ENCODE measurements at places on chromosomes 11 and 22.

- DNase-seq: no peak
Observed at GRCh38 chr11:13772223-13773046, 104.0 kb downstream of the FAR1 start.

DNA sequence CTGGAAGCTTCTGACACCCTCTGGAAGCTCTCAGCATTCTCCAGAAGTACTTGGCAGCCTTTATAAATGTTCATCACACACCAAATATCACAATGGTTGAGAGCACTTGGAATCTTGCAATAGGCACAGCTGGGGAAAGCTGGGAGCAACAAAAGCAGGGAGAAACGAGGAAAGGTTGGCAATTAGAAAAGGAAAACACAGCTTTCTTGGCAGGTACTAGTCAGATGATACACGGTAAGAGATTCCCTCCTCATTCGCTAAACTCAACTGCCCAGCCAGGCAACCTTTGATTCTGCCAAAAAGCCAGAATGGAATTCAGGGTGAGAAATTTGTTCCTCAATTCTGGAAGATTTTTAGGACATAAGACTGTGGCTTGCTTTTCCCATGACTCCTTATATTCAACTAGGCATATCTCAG is 576.9 kb upstream of the ANO5 start:
- no peak for DNase-seq

DNA sequence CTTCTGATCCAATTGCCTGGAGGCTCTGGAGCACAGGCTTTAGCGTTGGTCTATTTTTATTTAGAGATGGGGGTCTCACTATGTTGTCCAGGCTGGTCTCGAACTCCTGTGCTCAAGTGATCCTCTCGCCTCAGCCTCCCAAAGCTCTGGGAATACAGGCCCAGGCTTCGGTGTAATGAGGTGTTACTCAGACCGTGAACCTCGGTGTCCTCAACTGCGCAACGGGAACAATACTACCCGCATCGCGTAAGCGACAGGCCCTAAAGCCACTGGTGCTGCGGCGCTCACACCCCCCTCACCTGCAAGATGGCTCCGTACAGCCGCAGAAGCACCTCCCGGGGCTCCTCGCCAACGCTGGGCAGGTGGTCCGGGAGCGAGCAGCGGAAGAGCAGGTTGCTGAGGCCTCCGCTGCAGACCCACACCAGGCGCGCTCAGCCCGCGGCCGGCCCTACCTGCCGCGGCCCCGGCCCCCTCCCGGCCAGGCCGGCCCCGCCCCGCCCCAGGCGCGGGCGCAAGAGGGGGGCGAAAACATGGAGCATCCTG is 628 bp downstream of the CHKB start:
- no peak for DNase-seq

DNA sequence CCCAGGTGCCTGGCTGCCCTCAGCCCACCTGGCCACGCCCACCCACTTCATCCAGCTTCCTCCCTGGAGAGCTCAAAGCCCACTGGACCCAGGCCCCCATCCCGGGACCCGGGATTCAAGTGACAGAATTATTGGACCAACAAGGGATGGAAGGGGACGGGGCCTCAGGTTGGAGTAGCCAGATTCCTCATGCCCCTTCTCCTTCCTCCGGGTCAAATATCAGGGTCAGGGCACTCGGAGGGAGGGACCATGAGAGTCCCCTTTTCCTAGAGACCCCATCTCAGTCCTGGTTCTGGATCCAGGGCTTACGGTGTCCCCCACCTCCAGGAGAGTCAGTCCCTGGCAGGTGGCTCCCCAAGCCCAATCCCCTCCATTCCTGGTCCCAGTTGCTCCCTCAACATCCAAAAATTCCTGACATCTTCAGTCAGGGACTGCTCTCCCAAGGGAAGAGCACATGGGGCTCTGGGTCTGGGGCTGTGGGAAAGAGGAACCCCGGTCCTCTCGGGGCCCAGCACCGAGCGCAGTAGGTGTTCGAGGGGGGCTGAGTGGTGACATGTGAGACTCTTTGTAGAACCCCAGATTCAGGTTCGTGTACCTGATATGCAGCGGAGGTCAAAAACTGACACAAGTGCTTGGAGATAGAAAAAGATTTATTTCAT is 37.7 kb downstream of the IGLL5 start:
- no peak for DNase-seq

- no peak for DNase-seq
Observed at GRCh38 chr22:22201185-22201929, 43.2 kb upstream of the VPREB1 start.

- no peak for DNase-seq
Observed at GRCh38 chr22:46780453-46780852, 18.0 kb downstream of the TBC1D22A start.

- DNase-seq: no peak
Observed at GRCh38 chr22:50670914-50671538, 1.6 kb upstream of the SHANK3 start.

DNA sequence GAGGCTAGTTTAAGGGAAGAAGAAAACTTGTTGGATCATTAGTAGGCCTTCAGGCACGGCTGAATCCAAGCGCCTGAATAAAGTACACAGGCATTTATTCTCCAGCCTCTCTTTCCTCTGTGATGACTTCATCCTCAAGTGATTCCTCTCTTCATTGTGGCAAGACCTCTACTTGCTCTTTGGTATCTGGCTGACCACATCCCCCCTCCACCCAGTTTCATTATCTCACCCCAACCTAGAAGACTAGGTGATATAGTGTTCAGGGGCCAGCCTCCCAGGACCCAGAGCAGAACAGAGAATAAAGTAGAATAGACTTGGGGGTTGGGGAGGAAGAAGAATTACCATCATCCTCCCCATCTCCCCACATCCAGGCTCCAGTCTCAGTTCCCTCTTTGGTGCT is 189.3 kb downstream of the MIAT start:
- DNase-seq: no peak

- no peak for DNase-seq
Observed at GRCh38 chr11:48055292-48056132, 75.2 kb downstream of the PTPRJ start.

Measured in fibroblast of skin of left biceps (primary cell).